Activated gamma-delta T cell treated with anti-CD3 and anti-CD28 coated beads, Interleukin-2, amount 50 U/mL, for 16 hours (primary cell): ENCODE measurements at places on chromosomes 11 and 22.

DNA sequence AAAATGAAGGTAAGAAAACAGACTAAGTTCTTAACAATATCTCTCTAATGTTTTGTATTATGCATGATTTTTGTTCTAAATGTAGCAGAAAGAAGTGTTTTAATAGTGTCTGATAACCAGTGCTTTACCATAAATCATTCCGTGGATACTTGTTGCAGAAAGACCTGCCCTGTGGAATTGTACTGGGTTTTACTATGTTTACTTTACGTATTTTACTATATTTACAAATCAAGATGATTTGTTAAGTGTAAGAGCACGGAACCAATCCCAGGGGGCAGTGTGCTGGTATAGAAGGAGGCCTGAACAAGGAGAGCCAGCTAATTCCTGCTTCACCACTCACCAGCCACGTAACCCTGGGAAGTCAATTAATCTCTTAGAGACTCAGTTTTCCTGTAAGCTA, 1.4 kb downstream of the HTR3B start:
- no peak for DNase-seq

DNA sequence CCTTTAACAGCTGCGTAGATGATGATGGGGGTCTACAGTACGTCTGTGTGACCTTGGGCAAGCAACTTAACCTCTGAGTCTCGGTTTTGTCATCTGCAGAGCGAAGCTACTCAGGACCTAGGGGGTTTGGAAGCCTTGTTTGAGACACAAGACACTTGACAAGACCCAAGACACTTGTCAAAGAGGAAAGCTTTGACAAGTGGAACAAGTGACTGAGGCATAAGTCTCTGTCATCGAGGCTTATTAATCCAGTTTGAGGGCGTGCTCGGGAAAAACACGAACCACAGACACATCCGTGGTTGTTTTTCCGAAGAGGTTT, 732 bp upstream of the PC start:
- DNase-seq = no peak

GRCh38 chr11:10288881-10289764, 4.9 kb downstream of the SBF2 start:
- no peak for DNase-seq

DNA sequence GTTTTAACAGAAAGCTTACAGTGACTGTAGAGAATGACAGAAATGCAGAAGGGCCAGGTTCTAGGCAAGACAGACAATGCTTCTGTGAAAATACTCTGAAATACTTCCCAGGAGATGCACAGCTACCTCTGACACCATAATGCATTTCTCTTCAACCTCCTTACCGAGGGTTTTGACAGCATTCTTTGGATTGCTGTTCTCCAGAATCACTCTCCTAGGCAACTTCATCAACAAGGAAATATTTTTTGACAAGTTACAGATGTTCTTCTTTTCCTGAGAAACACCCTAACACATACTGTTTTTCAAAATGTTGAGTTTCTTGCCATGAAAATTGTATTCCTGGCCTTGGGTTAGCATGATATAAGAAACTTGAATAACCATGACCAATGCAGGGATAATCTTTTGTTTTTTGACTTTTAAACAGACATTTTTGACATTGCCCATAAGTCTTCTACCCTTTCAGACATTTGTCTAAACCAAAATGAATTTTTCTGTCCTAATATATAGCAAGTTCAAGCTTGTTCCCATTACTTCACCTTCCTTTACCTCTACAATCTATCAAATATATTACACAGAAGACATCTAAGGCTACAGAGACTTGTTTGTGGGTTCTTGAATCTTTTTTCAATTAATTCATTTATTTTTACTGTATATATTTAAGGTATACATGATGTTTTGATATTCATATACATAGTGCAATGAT, 108.1 kb downstream of the CCDC34 start:
- DNase-seq = no peak

DNA sequence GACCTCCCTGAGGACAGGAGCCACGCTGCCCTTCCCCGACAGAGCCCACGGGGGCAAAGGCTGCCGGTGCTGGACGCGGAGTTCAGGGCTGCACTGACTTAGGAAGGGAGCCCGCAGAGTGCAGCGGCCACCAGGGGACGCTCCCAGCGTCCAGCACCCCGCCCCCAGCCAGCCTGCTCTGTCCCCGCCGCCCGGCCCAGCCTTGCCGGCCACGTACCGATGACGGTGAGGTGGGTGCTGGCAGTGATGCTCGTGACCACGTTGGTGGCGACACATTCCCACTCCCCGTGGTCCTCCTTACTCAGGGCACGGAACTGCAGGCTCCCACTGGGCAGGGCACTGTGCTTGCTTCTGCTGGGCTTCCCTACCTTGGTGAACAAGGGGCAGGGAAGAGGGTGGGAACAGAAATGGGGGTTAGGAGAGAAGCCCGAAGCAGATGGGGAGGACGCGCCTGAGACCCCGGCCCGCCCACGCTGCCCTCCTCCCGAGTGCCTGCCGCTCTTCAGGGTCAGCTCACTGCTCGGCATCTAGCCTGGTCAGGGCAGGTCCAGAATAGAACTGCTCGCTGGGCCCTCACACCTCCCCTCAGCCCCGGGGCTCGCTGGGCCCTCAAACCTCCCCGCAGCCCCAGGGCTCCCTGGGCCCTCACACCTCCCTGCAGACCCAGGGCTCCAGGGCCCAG, 25.9 kb downstream of the IGSF9B start:
- no peak for DNase-seq

- peak; percentile 73 for DNase-seq
Measured at GRCh38 chr11:117985953-117986887, at the start of gene IL10RA. Gene IL10RA (plus strand): TSS chr11:117986394. CDS start chr11:117986468, 74 bp downstream.

DNA sequence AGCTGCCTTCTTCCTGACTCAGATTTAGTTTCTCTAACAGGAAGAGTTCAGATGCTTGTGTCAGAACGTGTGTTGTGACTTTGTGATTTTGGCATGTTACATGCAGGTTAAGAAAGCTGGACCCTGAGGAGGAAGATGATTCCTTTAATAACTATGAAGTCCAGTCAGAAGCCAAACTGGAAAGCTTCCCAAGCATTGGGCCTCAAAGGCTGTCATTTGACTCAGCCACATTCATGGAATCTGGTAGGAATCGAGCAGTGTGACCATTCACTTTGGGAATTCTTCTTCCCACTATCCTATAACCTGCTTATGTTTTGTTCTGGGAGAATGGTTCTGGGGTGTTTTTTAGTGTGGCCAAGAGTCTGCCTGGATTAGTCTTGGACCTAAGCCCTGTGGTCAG, 48.0 kb downstream of the CABIN1 start:
- no peak for DNase-seq

- DNase-seq = no peak
Measured at GRCh38 chr11:62600367-62601121, 1.1 kb downstream of the MTA2 start.

DNA sequence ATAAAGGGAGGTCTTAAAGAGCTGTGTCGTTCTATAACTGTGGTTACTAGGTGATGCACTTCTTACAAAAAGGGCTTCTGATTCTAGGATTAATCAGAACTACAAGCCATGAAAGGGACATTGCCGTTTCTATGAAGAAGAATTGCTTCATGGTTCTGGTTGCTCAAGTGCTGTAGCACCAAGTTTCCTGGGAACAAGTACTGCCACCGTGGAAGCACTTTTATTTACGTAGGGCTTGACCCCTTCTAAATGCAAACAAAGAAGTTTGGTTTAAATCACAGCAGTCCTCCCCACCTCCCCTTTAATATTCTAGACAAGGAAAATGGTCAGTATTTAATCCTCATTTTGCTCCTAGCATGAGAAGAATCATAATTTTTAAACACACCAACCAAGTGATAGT, 9.8 kb downstream of the YAP1 start:
- DNase-seq = no peak

- no peak for DNase-seq
Measured at GRCh38 chr22:17349172-17349571, 20.1 kb upstream of the CECR2 start.

GRCh38 chr11:1625541-1625940, 3.6 kb upstream of the KRTAP5-4 start:
- no peak for DNase-seq

DNA sequence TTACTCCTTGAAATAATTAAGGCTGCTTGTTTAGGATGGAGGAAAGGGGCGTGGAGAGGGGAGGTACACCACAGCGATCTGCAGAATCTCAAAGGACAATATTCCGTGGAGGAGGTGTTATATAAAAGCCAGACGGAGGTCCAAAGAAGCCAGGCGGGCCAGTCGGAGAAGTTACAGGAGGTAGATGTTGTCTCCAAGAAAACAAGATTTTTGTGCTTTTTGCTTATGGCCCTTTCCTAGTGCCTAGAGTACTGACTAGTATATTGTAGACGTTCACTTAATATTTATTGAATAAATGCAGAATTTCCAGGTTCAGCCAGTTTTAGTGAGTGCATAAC, 761 bp downstream of the ZDHHC13 start:
- DNase-seq = no peak

GRCh38 chr11:118370774-118371173, 11.4 kb downstream of the UBE4A start:
- DNase-seq = no peak

DNA sequence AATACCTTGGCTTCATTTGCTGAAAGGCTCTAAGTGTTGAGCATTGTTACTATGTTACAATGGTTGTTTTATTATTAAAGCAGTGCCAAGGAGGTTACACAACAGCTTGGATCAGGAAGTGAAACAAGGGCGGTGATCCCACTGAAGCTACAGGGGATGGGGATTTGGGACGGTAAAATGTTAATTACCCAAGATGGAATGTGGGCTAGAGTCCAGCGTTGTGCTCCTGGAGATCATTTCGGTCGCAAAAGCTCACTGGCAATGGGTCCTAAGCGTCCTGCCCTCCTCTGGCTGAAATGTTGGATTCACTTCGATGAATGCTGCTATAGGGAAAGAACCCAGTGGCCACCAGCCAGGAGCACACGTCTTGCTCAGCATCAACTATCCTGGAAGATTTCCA, 48.3 kb downstream of the FAM83F start:
- no peak for DNase-seq

DNA sequence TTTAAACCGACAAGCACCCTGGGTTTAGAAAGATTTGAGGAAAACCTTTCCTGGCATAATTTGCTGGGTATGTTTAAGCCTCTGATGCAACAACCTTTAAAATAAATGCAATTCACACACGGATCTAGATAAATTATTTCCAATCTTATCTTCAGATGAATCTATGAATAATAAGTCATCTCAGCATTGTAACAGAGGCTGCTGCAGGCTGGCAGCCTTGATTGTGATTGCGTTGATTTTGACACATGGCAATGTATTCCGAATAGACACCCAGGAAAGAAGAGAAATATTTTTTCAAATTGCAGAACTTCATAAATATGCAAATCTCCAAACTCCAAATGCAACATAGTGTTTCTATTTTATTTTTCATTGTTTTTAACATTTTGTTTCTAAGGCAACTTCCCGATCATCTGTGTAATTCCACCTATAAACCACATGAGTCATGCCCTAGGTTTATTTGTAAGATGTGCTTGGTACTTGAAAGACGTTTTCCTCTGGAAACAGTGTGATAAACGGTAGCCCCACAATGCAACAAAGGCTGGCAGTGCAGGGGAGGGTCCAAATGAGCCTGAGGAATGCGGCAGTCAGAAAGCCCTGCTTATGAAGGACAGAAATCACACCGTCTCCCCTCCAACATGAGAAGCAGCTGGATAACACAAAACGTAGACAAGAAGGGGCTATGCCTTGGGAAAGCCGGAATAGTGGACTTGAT, 359.0 kb downstream of the BRD1 start:
- DNase-seq = no peak

DNA sequence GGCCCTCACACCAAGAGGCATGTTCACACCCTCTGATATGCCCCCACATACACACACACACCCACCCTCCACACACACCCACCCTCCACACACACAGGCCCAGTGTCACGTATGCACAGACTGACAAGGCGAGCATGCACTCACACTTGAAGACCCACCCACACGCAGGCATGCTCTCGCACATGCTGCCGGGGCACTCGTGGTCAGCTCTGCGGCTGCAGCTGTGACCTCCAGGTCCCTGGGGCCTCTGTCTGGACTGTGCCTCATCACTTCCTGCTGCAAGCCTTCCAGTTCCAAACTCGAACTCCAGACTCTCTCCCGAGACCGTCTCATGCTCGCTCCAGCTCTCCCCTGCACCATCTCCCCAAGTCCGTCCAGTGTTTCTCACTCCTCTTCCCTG, 9.5 kb downstream of the DCHS1 start:
- no peak for DNase-seq

- no peak for DNase-seq
Measured at GRCh38 chr22:24124247-24124646, 57.0 kb upstream of the SUSD2 start.

DNA sequence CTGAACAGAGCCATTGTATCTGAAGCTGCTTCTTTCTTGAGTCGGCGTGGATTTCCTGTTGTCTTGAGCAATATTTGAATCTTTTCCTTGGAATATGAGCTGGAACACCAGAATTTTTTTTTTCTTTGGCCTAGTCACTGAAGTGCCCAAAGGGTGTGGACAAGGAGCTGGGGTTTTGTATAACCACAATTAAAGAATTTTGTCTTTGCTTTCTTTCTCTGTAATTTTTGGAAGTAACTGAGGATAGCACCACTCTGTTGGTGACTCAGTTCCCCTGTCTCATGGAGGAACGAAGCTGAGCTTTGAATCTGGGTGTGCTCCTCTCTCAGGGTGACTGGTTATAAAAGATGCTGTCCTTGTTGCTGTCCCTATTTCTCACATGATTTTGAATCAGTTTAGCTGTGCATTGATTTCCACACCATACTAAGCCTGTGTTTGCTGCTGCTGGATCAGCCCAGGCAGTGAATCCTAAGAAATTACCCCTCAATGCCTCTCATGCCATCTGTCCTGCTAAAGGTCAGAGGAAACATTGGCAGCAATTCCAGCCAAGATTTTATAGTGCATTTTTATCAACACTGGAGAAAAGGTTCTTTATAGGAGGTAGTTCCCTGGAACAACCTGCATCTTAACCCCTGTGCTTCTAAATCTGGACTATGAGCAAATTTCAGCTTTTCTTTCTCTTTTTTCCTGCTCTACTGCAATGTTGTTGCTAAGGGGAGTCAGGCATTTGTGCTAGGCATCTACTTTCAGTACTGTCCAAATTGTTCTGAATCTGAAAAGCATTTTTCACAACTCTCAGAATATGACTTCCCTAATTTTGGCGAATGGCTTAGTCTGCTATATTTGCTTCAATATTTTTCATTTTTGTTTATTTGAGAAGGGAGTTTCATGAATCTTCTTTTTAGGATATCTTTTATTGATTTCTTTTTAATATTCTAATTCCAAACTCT, 540.8 kb downstream of the SOX6 start:
- no peak for DNase-seq

DNA sequence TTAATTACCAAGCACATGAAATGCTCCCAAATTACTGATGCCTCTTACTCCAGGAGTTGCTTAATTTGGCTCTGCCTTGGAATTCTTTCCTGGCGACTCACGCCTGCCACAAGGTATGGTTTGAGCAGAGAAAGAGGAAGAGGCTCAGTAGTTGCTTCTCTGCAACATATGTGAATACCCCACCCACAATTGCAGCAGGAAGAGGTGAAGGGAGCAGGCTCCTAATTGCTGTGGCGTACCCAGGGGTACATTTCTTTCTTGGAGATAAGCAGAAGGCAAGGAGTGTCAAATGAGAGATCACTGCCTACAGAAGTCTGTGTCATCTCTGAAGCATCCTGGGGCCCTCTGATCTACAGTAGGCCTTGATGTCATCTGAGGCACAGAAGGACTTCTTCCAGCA, 10.6 kb upstream of the NNMT start:
- no peak for DNase-seq

- no peak for DNase-seq
Measured at GRCh38 chr11:17934194-17934593, 78.7 kb downstream of the SERGEF start.
